Activated CD4-positive, alpha-beta T cell treated with anti-CD3 and anti-CD28 coated beads, Interleukin-2, amount 50 U/mL, for 48 hours (primary cell): ENCODE measurements at places on chromosomes 11 and 22.

- DNase-seq, result no peak
Measured at GRCh38 chr11:46249103-46249937, 28.1 kb upstream of the CREB3L1 start.

- DNase-seq, result no peak
Measured at GRCh38 chr11:120746376-120746775, 234.8 kb downstream of the GRIK4 start.

DNA sequence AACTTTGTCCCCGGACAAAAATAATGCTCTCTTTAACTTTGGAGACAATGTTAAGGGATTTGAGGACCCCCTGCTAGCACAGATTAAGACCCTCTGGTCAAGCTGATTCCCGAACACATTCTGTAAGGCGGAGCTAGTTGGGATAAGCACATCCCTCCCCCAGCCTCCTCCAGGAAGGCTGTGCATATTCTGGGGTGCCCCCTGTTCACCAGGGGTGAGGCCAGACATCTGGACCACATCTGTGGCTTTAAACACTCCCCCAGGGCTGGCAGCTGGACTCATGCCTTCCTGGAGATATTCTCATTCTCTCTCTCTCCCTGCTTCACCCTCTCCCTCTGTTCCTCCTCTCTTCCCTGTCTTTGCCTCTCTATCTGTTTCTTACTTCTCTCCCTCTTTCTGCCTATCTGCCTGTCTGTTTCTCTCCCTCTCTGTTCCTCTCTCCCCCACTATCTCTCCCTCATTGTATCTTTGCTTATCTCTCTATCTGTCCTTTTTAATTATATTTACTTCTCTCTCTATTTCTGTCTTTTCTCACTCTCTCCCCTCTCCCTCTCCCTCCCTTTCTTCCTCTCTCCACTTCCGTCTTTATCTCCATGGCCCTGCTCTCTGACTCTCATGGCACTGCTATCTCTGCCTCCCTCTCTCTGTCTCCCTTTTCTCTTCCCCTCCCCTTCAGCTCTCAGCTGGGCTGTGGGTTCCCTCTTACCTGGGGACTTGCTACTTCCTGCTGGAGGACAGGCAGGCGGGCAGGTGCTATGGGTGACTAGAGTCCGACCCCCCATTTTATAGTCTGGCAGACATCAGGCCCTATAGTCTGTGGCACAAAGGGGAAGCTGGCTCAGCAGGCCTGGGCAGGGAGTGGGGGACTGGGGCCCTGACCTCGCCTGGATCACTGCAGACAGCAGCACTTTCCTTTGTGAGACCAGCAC, at the start of gene CRYBB1:
TSS of gene CRYBB1 (minus strand) at position 757 of the 929 bp plus-strand sequence. CDS start 1,708 bp downstream, outside the sequence.
- DNase-seq, result no peak

DNA sequence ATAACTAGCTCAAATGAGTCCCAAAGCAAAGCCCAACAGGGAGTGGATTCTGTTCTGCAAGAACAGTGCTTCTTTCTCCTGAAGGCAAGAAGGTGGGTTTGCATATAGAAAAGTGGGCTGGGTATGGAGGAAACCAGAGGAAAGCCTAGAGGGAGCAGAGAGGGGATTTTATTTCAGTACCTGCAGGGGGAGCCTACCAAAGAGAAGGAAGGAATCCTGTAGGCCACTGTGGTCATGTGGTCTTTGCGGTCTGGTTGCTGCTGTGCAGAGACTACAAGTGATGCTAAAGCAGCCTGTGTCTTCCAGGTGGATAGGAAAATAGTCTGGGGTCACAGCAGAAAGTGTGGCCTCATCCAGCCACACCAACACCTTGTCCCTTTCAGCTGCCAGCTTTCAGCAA, 33.2 kb upstream of the ZBTB16 start:
- peak; percentile 18 for DNase-seq

- DNase-seq, result peak; percentile 79
Measured at GRCh38 chr11:45655347-45655756, 10.1 kb downstream of the CHST1 start.

- DNase-seq, result no peak
Measured at GRCh38 chr11:112318661-112319060, 58.0 kb upstream of the PLET1 start.

DNA sequence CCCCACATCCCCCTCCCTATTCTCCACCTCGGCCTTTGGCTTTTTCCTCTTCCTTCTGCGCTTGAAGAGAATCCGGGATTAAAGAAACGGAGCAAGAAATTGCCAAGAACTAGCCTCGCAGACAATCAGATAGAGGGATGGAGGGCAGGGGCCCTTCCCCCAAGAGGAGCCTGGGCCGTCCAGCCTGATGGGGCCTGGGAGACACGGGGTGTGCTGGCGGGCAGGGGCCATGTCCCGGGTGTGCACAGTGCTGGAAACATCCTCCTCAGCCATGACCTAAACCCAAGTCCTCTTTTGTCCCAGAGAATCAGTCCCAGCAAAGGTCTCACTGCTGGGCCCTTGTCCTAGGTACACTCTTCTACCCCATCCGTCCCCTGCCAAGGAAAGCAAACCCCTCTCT, 47.7 kb upstream of the LMO1 start:
- no peak for DNase-seq
